ENCODE measurements at places on chromosomes 16 and 17. TPM values are rescaled to one million over a fixed set of nuclear protein-coding genes. Genes with fewer than 3 reads are reported as not detected.
A peak's percentile ranks its signal among the peaks of the same experiment; 100 is the strongest.

CIAPIN1 gene
- 98.0 TPM for total RNA-seq

ZSCAN32 gene
- total RNA-seq = 19.4 TPM

DNA sequence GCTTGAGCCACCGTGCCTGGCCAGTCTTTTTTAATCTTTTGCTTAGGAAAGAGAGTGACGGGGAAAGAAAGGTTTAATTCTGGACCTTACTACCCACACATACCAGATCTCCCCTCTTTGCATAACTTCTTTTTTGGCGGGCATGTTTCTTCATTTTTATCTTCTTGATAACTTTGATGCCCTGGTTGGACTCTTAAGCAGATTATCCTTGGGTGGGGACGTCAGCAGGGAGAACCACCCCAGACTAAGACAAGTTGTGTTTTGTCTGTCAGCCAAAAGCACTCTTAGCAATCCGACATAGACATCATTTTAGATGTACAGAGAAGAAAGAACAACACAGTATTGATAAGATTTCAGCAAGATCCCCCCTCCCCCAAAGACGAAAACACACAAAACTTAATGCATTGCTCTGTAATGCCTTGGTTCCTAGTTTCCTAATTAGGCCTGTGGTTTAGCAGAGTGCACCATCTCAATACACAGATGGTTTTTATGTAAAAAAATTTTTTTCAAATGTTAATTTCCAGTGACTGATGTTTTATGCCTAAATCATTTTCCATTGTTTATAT, 99.9 kb downstream of the MSI2 start:
- H3K27me3 ChIP-seq = no peaks in the 10 kb centered on the region
- H3K36me3 ChIP-seq = peaks cover 23% of the 10 kb centered on the region
- no peak for DNase-seq
- H3K4me3 ChIP-seq = no peak overlapping the region

GRCh38 chr16:2713523-2713922, 6.5 kb downstream of the PRSS27 start:
- no peaks in the 10 kb centered on the region for H3K4me1 ChIP-seq
- peaks cover 3% of the 10 kb centered on the region for H3K27me3 ChIP-seq
- peaks cover 1% of the 10 kb centered on the region for H3K36me3 ChIP-seq
- no peak for DNase-seq

- peaks cover 5% of the 10 kb centered on the region for H3K27me3 ChIP-seq
- no peaks in the 10 kb centered on the region for H3K4me1 ChIP-seq
- DNase-seq = no peak
- no peaks in the 10 kb centered on the region for H3K36me3 ChIP-seq
Measured at GRCh38 chr16:4591191-4591590, 23.5 kb downstream of the UBALD1 start.

DNA sequence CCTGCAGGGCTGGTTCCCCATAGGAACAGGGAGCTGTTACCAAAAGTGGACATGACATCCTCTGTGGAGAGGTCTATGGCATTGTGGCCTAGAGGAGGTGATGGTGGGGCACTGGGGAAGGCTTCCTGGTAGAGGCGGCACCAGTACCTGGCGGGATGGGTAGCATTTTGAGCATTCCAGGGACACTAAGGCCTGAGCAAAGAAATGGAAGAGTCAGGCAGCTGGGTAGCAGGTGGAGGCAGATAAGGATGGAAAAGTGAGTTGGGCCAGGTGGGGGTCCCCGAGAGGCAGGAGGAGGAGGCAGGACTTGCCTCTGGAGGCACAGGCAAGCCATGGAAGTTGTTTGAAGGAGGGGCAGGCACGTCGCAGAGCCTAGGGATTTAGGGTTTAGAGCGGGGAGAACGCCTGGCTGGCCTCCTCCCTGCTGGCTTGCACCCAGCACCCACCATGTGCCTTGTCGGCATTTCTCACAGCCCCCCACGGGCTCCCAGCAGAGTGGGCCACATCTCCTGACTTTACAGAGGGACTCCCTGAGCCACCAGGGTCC, 5.1 kb upstream of the ADCY7 start:
- H3K27ac ChIP-seq = no peak overlapping the region
- peaks cover 35% of the 10 kb centered on the region for H3K4me1 ChIP-seq
- peaks cover 19% of the 10 kb centered on the region for H3K27me3 ChIP-seq
- H3K36me3 ChIP-seq = peaks cover 2% of the 10 kb centered on the region

GRCh38 chr16:81910366-81910885, 100.8 kb downstream of the SDR42E1 start:
- no peak overlapping the region for H3K4me3 ChIP-seq
- H3K4me1 ChIP-seq = no peaks in the 10 kb centered on the region
- DNase-seq = no peak
- no peak overlapping the region for H3K27ac ChIP-seq
- no peaks in the 10 kb centered on the region for H3K36me3 ChIP-seq

- no peak for DNase-seq
- H3K27ac ChIP-seq = peak overlapping the region; percentile 80
- peaks cover 59% of the 10 kb centered on the region for H3K4me1 ChIP-seq
Measured at GRCh38 chr17:68456339-68457167, 743 bp downstream of the WIPI1 start.

DNA sequence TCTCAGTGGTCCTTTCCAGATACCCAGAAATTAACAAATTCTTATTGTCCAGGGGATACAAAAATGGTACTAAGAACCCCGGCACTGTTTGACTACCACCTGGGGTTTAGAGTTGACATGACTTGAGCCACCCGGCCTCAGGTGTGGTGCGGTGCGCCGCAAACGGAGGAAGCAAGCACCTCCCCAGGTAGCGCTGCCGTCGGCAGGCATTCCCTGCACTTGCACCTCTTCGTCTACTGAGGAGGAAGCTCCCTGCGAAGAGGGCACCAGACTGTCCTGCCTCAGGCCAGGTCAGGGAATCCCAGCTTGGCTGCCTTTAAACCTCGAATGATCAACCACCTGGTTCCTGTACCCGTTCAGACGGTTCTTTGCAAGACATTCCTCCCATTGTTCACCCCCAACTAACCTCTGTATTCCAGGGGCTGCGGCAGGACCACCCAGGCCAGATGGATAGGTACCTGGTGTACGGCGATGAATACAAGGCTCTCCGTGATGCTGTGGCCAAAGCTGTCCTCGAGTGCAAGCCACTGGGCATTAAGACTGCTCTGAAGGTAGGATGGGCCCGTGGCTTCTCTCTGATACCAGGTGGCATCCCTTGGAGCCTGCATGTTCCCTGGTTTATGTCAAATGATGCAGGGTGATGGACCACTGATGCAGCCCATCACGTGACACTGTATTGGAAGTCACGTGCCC, 40.8 kb upstream of the ENDOV start:
- no peak overlapping the region for H3K27ac ChIP-seq
- DNase-seq = no peak
- H3K4me1 ChIP-seq = peaks cover 5% of the 10 kb centered on the region
- H3K27me3 ChIP-seq = no peaks in the 10 kb centered on the region

GRCh38 chr17:34318474-34318873, 761 bp upstream of the CCL8 start:
- H3K27me3 ChIP-seq = peaks cover 35% of the 10 kb centered on the region
- H3K27ac ChIP-seq = no peak overlapping the region
- H3K4me3 ChIP-seq = no peak overlapping the region
- no peak for DNase-seq

DNA sequence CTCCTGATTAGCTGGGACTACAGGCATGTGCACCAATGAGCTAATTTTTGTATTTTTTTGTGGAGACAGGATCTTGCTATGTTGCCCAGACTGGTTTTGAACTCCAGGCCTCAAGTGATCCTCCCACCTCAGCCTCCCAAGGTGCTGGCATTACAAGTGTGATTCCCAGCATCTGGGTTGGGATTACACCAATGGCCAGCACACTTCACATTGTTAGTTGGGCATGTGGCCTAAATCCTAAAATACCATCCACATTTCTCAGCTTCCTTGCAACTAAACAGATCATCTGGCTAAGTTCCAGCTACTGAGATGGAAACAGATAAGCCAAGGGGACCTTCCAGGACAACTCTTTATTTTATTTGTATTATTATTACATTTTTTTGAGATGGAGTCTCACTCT, 9.9 kb downstream of the RABEP2 start:
- H3K36me3 ChIP-seq = peaks cover 16% of the 10 kb centered on the region
- no peaks in the 10 kb centered on the region for H3K4me1 ChIP-seq
- no peaks in the 10 kb centered on the region for H3K27me3 ChIP-seq
- no peak for DNase-seq

GRCh38 chr16:3461151-3461550, 17.7 kb downstream of the NAA60 start:
- H3K4me3 ChIP-seq = no peak overlapping the region
- H3K4me1 ChIP-seq = peaks cover 45% of the 10 kb centered on the region
- H3K36me3 ChIP-seq = peaks cover 6% of the 10 kb centered on the region
- no peak overlapping the region for H3K27ac ChIP-seq
- H3K27me3 ChIP-seq = no peaks in the 10 kb centered on the region

GRCh38 chr16:79272141-79272577, 328.4 kb downstream of the MAF start:
- H3K27me3 ChIP-seq = peaks cover 9% of the 10 kb centered on the region
- H3K36me3 ChIP-seq = no peaks in the 10 kb centered on the region
- peaks cover 76% of the 10 kb centered on the region for H3K4me1 ChIP-seq
- H3K4me3 ChIP-seq = peak overlapping the region; percentile 69
- H3K27ac ChIP-seq = peak overlapping the region; percentile 84

- H3K36me3 ChIP-seq = no peaks in the 10 kb centered on the region
- H3K27me3 ChIP-seq = peaks cover 8% of the 10 kb centered on the region
- H3K4me1 ChIP-seq = peaks cover 6% of the 10 kb centered on the region
- H3K4me3 ChIP-seq = no peak overlapping the region
- no peak for DNase-seq
Measured at GRCh38 chr16:88170528-88170991, 212.2 kb upstream of the ZNF469 start.

DNA sequence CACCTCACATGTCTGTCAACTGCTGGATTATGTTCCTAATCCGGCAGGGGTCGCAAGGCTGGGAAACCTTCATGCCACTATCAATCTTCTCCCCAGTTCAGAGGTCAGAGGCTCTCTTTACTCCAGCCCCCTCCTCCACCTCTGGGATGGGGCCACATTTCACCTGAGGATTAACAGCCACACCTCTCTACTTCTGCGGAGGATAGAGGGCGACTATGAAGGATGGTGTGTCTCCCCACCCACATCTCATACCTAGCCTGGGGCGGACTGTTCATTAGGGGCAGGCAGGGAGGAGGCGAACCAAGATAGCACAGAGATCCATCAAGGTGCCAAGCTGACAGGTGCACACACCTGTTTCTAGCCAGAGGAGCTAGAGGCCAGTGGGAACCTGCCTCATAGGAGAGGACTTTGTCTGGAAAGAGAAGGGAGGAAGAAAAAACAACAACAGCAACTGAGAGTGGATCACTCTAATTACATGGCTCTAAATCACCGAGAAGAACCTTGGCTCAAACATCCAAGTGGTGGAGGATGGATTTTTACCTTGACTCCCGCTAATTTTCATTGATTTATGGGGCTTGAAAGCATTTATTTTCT, 41.9 kb upstream of the SKAP1 start:
- DNase-seq = no peak
- no peak overlapping the region for H3K27ac ChIP-seq
- H3K27me3 ChIP-seq = peaks cover 10% of the 10 kb centered on the region
- H3K36me3 ChIP-seq = no peaks in the 10 kb centered on the region

- H3K4me1 ChIP-seq = no peaks in the 10 kb centered on the region
- H3K27ac ChIP-seq = no peak overlapping the region
- H3K36me3 ChIP-seq = no peaks in the 10 kb centered on the region
- DNase-seq = no peak
- no peaks in the 10 kb centered on the region for H3K27me3 ChIP-seq
Measured at GRCh38 chr17:28954886-28955285, 3.6 kb upstream of the PHF12 start.

- H3K27me3 ChIP-seq = peaks cover 29% of the 10 kb centered on the region
- H3K27ac ChIP-seq = no peak overlapping the region
- no peaks in the 10 kb centered on the region for H3K4me1 ChIP-seq
- no peak overlapping the region for H3K4me3 ChIP-seq
- no peak for DNase-seq
Measured at GRCh38 chr16:66435896-66436295, 8.8 kb downstream of the BEAN1 start.

GRCh38 chr16:50944436-50944835, 202.6 kb downstream of the CYLD start:
- H3K4me1 ChIP-seq = no peaks in the 10 kb centered on the region
- no peak overlapping the region for H3K4me3 ChIP-seq
- H3K27me3 ChIP-seq = no peaks in the 10 kb centered on the region
- no peak overlapping the region for H3K27ac ChIP-seq

DNA sequence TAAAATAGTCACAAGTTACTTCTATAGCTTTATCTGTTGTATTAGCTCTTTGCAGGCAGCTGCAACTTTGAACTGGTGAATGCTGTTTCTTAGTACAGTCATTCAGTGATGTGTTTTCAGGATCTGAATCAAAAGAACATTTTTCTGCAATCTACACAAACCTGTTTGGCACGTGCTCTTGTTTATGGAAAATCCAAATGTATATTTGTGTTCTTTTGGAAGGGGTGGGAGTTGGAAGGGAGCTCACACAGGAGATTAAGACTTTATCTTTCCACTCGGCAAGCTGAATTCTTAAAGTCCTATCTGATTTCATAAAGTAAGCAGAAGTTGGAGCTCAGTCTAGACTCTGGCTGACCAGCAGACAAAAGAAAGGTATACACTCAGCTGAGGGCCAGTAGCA, 300.2 kb downstream of the MAP2K6 start:
- peaks cover 1% of the 10 kb centered on the region for H3K4me1 ChIP-seq
- H3K36me3 ChIP-seq = no peaks in the 10 kb centered on the region
- no peak for DNase-seq
- H3K4me3 ChIP-seq = no peak overlapping the region
- no peaks in the 10 kb centered on the region for H3K27me3 ChIP-seq

- H3K27ac ChIP-seq = peak overlapping the region; percentile 82
- peaks cover 2% of the 10 kb centered on the region for H3K27me3 ChIP-seq
- peak; percentile 6 for DNase-seq
- peak overlapping the region; percentile 76 for H3K4me3 ChIP-seq
Measured at GRCh38 chr16:47779201-47780016, 318.3 kb downstream of the PHKB start.

DNA sequence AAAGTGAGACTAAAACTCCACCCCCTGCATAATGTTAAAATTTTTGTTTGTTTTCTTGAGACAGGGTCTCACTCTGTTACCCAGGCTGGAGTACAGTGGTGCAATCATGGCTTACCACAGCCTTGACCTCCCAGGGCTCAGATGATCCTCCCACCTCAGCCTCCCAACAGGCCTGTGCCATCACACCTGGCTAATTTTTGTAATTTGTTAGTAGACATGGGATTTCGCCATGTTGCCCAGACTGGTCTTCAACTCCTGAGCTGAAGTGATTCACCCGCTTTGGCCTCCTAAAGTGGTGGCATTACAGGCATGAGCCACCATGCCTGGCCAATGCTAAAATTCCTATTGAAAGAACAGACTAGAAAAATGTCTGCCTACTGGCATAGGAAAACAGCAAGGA, 103.8 kb downstream of the TRIM37 start:
- H3K36me3 ChIP-seq = peaks cover 26% of the 10 kb centered on the region
- no peak overlapping the region for H3K4me3 ChIP-seq
- H3K27me3 ChIP-seq = no peaks in the 10 kb centered on the region
- DNase-seq = no peak
- H3K27ac ChIP-seq = no peak overlapping the region
- H3K4me1 ChIP-seq = peaks cover 22% of the 10 kb centered on the region
